Amniotic epithelial cell (primary cell): ENCODE measurements at places on chromosomes 11 and 22.
A peak's percentile ranks its signal among the peaks of the same experiment; 100 is the strongest.

- no peak for DNase-seq
Measured at GRCh38 chr11:69863544-69864200, 44.5 kb upstream of the FGF3 start.

- peak; percentile 24 for DNase-seq
Measured at GRCh38 chr11:8338138-8338537, 74.5 kb upstream of the LMO1 start.

DNA sequence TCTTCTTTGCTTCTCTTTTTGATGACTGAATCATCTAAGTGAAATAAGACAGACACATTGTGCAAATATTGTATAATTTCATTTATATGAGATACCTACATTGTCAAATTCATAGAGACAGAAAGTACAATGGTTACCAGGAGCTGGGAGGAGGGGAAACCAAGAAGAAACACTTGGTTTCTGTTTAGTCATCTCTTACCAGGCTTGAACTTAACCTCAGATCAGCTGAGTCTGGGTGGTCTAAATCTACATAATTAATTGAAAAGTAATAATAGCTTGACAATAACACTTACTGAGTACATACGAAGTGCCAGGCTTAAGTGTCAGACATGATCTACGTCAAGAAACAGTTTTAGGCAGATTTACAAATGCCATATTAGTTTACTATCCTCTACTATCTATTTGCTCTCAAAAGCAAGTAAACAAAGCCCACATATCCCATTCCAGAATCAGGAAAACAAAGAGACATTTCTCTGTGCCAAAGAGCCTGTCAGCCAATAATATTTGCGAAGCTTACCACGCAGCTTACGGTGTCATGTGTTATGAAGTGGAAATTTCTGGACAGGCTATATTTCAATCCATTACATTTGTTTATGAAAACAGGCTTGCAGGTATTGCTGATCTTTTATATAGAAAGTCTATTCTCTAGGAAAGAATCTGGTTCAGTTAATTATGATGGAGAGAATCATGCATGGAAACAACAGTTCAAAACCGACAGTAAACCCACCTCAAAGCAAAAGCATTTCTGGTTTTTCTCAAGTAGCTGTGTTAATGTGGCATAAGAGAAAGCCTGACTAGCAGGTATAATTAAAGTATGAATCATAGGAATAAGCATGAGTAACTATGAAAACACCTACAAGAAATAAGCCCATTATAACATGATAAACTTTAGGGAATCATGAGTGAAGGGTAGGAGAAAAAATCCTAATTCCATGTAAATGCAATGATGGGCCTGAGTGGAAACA lies 2.7 kb upstream of the ARHGAP42 start:
- no peak for DNase-seq

GRCh38 chr11:2651054-2651617 lies 48.7 kb downstream of the KCNQ1OT1 start:
- no peak for DNase-seq

DNA sequence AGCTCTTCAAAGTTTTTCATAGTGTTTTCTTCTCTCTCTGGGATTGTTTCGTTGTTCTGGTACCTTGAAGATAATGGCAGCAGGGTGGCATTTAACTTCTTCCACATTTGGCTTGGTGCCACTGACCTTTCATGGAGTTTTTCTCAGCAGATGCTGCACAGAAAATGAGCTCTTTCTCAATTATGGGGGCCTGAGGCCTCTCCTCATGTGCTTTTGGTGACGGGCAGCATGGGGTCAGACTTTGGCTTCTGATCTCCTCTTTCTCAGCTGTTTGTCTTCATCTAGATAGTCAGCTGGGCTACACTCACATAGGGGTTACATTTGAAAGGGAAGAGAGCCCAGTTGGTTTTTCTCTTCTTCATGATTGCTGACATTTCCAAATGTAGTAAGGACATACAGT lies 76.3 kb downstream of the FAT3 start:
- DNase-seq, result no peak

DNA sequence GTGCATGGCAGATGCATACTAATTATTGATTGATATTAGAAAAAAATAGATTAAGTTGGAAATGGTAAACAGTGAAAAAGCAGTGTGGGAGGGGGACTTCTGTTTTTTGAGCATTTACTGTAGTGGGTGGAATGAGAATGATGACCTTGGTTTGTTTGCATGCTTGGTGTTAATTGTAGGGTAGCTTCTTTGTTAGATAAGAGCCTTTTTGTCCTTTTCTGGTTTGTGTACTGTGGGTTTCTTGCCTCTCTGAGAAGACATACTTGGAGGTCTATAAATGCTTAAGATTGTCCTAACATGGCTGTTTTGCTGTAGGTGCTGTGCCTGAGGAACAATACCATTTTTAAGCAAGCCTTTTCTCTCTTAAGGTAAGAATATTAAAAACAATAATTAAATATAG lies 17.0 kb downstream of the MRPL48 start:
- no peak for DNase-seq

DNA sequence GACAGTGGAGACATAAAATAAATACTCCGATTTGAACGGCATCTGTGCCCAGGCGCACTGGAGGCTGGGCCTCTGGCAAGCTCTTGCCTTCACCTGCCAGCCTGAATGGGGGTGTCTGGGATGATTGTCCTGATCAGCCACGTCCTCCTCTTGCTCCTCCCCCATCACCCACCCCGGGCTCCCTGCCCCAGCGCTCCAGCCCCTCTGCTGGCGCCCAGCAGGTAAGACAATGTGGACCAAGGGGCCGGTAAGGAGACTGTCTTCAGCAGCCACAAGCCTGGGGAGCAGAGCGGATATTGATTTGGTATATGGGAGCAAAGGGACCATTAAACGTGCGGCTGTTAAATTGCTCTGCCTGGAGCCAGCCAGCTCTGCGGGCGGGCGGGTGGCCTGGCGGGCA lies 24.9 kb downstream of the WNT11 start:
- DNase-seq, result no peak

GRCh38 chr11:112310419-112310818 lies 49.8 kb upstream of the PLET1 start:
- DNase-seq, result peak; percentile 91

GRCh38 chr11:76288166-76288980 lies 82.1 kb upstream of the WNT11 start:
- no peak for DNase-seq

DNA sequence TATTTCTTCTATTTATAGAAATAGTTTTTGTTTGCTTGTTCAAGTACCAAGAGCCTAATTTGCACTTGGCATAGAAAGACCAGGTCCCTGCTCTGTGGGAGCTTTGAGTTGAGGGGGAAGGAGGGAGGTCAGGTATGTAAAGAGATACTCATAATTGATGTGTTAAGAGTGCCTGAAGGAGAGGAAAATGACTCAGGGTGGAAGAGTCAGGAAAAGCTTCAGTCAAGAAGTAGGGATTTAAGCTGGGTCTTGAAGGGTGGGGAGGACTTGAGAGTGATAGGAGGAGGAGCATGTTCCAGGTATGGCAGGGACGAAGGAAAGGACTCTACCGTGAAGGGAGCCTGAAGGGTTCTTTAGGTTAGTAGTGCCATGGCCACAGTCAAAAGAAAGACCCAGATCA lies 9.0 kb downstream of the RBX1 start:
- peak; percentile 17 for DNase-seq

DNA sequence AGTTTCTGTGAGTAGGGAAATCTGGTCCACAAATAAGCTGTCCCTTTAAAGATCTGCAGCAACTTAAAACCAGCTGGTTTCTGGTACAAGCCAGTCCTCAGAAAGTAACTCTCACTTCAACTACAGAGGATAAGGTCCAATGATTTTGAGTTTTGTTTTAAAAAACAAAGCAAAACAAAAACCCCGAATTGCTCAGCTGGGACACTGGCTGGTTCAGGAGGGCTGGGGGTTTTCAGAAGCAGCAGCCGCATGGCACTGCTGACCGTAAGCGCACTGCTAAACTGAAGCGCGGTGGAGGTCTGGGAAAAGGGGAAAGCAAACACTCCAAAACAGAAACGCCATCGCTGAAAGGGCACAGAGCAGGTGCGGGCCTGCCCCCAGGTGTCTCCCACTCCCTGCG lies 59.7 kb downstream of the MICAL3 start:
- DNase-seq, result no peak

- no peak for DNase-seq
Measured at GRCh38 chr22:27151407-27151806, 494.0 kb downstream of the MIAT start.

- DNase-seq, result no peak
Measured at GRCh38 chr11:47589977-47590861, 3.7 kb downstream of the FAM180B start.

GRCh38 chr11:125999234-125999880 lies 53.5 kb downstream of the VSIG10L2 start:
- no peak for DNase-seq

DNA sequence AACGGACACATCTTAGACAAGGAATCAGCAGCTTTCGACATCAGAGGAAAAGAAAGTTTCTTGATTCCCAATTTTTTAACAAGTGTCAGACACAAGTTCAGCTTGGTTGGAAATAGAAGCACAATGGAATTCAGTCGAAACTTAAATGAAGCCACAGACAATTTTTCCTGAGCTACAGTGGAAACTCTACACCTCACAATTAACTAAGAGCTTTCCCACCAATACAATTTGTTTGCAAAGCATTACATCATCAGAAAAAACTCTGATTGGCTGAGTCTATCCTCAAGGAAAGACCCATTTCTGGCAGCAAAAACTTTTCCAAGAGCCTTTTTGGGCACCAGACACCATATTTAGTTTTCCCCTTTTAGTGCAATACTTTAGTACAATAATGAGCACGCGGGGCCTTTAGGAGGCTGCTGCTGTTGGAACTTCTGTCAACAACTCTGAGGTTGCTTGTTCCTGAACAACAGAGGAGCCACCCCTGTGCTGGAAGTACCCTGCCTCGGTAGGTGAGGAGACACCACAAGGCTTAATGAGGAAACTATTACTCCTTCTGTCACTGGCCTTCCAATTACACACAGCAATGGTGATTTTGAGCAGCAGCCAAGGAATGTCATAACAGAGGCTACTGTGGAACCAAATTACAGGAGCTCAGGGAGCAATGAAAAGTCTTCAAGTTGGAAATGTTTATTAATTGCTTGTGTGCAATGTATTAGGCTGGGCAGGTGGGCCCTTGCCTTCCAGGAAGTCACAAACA lies 61.9 kb upstream of the BARX2 start:
- no peak for DNase-seq

DNA sequence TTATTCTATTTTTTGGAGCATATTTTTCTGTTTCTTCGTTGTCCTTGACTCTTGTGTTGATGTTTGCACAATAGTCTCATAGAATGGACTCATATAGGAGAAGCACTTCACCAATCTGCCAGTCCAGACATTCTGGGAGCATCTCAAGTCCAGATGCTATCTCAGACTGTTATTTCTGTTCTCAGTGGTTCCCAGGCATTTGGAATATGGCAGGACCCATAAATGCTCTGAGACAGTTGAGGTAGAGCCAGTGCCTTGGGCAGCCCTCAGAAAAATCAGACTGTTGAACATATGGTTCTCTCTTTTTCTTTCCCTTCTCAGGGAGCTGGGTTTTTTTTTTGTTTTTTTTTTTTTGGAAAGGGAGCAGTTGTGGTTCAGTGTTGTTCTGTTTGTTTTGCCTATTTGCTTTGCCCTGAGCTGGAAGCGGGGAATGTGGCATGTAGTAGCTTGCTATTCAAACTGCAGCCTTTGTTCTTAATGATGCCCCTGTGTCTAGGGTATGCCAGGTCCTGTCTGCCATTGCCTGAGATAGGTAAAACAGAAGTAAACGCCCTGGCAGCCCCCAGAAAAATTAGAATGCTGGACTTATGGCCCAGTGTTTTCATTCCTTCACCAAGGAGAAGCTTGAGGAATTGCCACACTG lies 3.7 kb upstream of the MS4A2 start:
- DNase-seq, result no peak

DNA sequence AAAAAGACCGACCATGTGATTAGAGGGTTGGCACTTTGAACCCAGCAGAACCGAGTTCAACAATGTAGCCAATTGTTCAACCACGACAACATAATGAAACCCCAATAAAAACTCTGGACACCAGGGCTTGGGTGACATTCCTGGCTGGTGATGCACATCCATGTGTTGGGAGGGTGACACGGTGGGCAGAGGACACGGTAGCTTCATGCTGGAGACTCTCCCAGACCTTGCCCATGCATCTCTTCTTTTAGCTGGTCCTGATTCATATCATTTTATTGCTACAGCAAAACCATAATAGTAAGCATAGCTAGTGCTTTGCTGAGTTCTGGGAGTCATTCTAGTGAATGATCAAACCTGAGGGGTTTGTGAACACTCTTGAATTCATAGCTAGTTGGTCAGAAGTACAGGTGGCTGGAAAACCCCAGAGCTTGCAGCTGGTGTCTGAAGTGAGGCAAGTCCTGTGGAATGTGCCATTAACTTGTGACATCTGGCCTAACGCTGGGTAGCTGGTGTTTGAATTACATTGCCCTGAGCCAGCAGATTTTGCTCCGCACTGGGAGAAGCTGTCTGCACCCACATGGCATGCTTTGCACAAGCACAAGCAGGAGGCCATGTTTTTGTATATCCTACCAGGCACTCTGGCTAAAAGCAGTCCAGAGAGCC lies 14.0 kb downstream of the RPUSD4 start:
- DNase-seq, result no peak

DNA sequence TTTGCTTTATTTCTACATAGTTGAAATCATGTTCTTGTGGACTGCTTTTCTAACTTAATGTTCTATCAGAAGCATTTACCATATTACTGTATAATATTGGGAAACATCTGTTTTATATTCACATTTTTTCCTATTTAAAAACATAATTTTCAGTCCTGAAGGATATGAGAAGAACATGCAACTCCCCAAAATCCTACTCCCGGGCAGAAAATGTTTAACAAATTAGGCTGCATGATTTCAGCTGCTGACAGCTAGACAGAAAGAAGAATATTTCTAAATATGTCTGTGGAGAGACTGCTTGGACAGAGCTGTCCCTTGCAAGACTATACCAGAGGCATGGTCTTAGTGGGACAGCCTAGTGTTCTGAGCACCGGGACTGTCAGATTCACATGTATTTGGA lies 15.7 kb upstream of the AMPD3 start:
- DNase-seq, result no peak

GRCh38 chr11:14366936-14367335 lies 8.0 kb upstream of the RRAS2 start:
- no peak for DNase-seq

- no peak for DNase-seq
Measured at GRCh38 chr11:19648321-19648720, 64.3 kb upstream of the NAV2 start.

DNA sequence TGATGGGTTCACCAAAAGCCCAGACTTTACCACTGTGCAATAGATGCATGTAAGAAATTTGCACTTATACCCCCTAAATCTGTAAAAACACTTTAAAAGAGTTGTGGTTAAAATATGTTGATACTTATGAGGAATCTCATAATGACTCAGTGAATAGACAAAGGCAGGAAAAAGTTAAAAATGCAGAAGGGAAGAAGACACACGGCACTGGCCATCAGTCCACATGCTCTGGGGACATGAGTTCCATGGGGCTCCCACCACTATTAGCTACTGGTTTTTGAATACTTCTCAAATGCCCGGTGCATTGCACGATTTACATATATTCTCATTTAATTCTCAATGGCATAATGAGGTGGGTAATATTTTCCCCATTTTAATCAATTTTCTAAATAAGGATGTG lies 59.3 kb upstream of the BLID start:
- DNase-seq, result no peak
